ENCODE measurements at places on chromosomes 3 and 15.

- DNase-seq = no peak
These were observed 57.4 kb upstream of the ST3GAL6 start for GRCh38 chr3:98705694-98706093.

DNA sequence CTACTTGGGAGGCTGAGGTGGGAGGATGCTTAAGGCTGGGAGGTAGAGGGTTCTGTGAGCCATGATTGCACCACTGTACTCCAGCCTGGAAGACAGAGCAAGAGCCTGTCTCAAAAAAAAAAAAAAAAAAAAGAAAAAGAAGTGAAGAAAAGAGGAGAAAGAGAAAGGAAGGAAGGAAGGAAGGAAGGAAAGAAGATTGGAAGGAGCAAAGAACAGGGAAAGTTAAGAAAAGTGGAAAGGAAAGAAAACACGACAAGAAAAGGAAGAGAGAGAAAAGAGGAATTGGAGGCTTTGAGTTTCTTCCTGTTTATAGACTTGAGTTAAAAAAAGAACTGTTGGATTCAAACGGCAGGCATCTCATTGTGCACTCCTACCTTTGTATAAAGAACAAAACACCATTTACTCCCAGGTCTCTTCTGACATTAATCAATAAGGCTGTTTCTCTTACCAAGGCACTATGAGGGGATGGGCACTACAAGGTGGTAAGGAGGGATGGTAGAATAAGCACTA, 73.5 kb downstream of the EDEM1 start:
- no peak for DNase-seq

- DNase-seq = no peak
These were observed 40.1 kb downstream of the FAN1 start for GRCh38 chr15:30943654-30944335.

DNA sequence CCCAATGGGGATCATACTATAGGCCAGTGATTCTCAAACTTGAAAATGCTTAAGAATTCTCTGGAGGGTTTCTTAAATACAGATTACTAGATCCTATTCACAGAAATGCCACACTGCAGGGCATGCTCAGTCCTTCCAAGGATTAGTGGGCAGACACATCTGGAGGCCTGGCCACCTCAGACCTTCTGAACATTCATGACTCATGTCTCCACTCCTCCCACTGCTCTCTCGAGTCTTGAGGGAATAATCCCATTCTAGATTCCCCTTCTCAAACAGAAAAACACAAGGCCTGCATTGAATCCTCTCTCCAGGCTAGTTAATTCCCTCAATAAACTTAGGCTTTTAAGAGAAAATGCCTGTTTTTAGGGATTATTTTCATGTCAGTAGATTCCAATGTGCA, 22.1 kb downstream of the ZNF621 start:
- DNase-seq = no peak

DNA sequence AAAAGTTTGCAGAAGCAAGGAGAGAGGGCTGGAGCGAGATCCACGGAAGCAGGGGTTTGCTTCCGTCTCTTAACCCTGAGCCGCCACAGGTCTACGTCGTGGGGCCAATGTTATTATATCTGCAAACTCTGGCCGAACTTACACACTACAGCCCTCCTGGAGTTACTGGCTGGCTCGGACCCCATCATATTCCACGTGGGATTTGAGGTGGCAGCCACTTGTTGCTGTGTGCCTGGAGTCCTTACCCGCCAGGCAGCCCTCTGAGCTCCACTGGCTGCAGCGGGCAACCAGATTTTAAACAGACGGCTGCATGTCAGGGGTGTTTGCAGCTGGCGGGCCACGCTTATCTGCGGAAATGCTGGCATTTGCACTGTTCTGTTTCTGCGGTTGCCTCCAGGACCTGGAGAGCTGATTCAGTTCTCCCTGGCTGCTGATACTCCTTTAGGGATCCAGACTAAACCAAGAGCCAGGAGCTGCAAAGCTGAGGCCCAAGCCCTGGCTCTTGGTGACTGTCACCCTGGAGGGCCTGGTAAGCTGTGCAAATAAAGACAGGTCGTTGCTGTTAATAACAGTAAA, 34.7 kb downstream of the TM2D3 start:
- DNase-seq = no peak

DNA sequence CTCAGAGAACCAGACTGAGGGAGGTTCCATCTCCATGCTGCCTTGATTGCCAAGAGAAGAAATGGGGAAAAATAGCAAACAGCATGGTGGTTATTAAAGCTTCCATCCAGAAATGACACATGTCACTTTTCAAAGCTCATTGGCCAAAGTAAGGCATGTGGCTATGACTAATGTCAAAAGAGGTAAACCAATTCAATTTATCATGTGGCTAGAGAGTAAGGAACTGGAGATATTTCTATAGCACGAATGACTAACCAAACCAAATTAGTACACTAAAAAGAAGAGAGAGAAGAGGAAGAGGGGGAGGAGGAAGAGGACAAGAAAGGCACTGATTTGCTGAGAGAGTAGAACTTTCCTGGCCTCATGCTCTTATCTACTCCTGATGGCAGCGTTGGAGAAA, 115.2 kb upstream of the SLC6A11 start:
- no peak for DNase-seq

- DNase-seq = no peak
These were observed 197.7 kb downstream of the FNDC3B start for GRCh38 chr3:172236771-172237742.

GRCh38 chr3:105979961-105980360, 111.1 kb upstream of the CBLB start:
- DNase-seq = no peak

DNA sequence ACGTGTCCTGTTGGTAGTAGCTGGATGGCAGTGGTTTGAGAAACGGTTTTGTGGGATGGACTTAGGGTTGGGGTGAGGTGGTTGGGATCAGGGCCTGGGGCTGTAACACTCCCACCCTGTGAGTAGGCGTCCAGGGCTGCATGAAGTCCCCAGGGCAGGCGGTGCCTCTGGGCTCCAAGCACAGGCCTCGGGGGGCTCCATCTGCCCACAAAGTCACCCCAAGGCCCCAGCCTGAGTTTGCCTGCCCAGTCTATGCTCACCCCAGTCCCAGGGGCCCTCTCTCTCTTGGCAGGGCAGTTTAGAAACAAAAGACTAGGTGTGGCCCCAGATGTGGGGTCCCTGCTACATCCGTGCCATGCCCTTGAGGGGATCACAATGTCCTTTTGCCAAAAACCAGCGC, 86.9 kb upstream of the PRR23E start:
- DNase-seq = no peak

- DNase-seq = no peak
These were observed 71.4 kb upstream of the ROPN1 start for GRCh38 chr3:124063197-124063909.

GRCh38 chr3:134576426-134576825, 74.4 kb downstream of the KY start:
- DNase-seq = no peak

DNA sequence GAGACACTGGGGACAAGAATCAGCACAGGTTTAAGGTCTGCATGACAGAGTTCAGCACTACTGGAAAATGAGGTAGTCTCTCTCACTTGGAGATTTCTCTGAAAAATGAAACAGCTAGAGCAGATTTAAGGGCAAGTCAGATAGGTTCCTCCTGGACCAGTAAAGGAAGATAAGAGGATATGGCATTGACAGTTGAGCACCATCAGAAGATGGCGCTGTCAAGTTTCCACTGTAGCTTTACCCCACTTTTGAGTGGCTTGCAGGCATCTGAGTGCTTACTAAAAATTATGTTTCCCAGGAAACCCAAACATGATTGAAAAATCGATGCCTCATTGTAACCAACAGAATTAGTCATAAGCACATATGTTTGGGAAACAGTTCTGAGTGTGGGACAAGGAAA, 407.2 kb upstream of the UBE2E2 start:
- no peak for DNase-seq

DNA sequence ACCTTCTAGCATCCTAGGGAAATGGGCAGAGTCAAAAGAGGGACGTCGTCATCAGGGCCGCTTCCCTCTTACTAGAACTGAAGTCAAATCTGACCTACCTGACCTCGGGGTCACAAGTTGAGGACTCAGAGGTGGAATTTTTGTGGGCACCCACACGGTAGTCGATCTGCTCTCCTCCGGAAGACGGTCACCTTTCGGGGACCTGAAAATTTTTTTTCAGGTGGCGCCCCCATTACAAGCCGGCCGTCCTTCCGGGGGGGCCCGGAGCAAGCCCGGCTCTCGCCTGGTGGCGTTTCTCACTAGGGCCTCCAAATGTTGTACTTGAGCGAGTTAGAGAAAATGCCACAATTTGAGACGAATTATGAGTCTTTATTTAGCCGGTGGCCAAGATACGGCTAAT, 157.5 kb upstream of the FRG2C start:
- DNase-seq = no peak

GRCh38 chr15:29962407-29962806, 120.3 kb upstream of the GOLGA8J start:
- DNase-seq = no peak

GRCh38 chr3:107847791-107848190, 243.0 kb downstream of the CD47 start:
- DNase-seq = no peak

DNA sequence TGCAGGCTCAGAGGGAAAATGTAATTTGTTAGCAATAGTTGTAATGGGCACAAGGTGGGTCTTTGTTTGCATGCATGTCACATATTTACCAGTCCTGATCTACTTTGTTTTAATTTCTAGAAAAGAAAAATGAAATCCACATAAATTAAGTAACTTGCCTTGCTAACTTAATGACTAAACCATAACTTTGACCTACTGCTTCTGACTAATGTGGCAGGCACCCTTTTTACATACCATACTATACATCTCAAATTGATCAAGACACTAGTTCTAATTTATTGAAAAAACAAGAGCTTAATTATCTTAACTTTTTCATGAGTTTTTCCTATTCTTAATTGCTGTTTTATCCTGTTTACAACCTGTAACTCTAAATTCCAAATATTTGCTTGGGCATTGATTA, 93.2 kb downstream of the ATP11B start:
- no peak for DNase-seq

- DNase-seq = no peak
These were observed 4.1 kb upstream of the TGM5 start for GRCh38 chr15:43270676-43271306.

- no peak for DNase-seq
These were observed 35.9 kb upstream of the TRAK1 start for GRCh38 chr3:42055291-42055690.

GRCh38 chr15:101431301-101431700, 58.2 kb downstream of the PCSK6 start:
- DNase-seq = no peak

DNA sequence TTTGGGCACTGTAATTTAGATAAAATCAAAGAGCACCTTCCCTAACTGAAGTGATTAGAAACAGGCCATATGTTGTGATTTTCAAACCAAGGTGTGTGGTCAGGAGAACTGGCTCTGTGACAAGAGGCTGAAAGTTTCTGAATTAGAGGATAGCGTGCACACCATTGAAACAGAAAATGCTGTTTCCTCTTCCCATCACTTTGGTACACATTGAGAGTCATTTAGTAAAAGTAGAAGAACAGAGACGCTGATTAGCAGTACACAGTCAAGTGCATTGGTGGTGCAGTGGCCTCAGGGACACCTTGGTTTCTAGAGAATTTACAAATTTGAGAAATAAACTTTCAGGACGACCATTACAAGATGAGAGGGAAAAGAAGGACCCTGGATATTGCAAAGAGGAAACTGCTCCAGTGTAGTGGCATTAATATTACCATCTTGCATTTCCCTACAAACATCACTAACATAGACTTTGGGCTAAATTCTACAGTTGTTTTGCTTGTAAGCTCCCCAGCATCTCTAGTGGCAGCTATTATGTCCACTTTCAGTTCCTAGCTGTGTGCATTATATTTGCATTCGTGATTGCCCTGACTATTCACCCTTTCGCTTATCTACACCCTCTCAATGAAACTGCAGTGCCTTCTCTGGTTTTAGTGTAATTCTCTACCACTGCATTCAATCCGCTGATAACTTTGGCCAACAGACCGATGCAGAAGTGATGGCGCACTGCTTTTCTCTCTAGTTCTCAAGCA, 728.1 kb upstream of the GRM7 start:
- DNase-seq = no peak

DNA sequence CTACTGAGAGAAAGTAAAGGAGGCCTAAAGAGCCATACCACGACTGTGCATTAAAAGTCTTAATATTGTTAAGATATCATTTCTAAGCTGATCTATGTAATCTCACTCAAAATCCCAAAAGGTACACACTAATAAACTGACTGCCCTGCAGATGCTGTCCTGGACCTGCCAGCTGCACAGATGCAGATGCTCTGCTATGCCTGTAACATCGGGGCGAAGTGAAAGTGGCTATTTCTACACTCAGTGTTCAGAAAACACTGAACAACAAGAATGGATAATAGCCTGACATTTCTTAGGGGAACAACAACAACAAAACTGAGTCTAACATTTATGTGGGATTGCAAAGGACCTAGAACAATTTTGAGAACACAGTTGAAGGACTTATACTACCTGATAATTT, 31.9 kb downstream of the RAD18 start:
- DNase-seq = no peak

- DNase-seq = no peak
These were observed 109.0 kb upstream of the CTDSPL start for GRCh38 chr3:37752649-37753025.

- DNase-seq = no peak
These were observed 494.2 kb upstream of the PROK2 start for GRCh38 chr3:72279068-72279604.

DNA sequence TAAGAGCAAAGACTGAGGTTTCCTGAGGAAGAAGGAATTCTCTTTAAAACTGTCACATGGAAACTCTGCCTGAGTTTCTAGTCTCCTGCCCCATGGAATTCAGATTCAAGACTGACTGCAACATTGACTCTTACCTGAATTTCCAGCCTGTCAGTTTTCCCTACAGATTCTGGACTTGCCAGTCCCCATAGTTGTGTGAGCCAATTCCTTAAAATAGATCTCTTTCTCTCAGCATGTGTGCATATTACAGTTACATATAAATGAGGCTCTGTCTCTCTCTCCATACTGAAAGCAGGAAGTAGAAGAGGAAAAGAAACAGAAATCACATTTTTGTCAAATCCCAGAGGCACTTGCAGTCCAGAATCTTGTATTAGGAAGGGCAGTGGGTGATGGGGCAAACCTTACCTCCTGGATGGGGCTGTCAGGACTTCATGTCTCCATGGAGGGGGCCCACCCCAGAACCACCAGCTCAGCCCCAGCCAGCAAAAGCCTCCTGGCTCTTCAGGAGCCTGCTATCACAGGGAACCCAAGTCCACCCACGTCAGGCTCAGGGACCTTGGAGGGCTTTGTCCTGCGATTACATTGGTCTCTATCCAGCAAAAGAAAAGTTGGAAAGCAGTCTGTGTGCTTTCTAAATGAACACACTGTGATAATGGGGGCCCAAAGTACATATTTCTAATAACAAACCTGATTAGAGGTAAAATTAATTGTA, 18.8 kb upstream of the GOLGA8J start:
- DNase-seq = no peak

- peak; percentile 8 for DNase-seq
These were observed 63.8 kb upstream of the ACP3 start for GRCh38 chr3:132253262-132253878.

DNA sequence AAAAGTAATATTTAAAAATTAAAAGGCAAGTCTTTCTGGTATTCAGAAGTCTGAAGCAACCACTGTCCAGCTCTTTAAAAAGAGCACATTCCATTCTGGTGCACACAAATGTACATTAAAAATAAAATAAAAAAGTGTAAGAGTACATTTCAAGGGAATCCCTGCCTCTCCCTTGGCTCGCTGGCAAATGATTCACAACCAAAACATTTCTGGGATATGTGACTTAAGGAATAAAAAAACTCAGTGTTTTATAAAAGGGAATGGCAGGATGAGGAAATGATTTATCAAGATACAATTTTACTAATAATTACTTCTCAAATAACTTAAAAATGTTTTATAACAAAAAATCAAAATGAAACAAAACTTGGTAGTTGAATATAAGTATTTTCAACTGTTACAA, 23.8 kb upstream of the ANXA2 start:
- DNase-seq = no peak

GRCh38 chr3:176663837-176664831, 533.1 kb downstream of the TBL1XR1 start:
- DNase-seq = no peak
